GM19239 (cell line): ENCODE measurements at places on chromosomes 5 and 9.

- DNase-seq: no peak
These were observed 53.7 kb upstream of the FABP6 start for GRCh38 chr5:160175438-160176218.

DNA sequence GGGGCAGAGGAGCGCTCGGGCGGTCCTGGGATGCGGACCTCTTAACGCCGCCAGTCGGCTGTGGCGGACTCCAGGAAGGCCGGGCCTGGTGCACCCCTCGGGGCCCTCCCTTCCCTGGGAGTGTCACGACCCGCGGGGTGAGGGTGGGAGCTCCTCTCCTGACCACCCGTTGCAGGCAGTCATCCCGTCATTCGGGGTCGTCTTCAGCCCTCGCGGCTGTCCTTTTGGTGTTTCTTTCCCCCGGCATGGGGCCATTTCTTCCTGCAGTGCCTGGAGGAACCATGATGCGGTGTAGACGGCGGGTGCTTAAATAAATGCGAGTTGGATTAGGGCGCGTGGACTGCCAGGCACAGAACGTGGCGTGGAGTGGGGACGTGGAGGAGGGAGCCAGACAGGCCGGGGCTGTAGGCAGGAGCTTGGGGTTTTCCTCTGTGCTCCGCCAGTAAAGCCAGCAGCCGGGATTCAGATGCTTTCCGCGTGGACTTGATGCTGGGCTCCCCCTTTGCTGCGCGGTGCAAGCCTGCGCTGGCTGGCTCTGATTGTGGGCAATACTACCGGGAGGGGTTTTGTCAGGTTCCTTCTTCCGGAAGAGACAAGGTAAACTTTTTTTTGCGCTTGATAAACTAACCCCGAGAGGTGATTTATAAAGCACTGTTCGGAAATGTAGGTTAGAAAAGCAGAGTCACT is 868 bp downstream of the KDM4C start:
- DNase-seq: no peak

- no peak for DNase-seq
These were observed 281.6 kb downstream of the CRB2 start for GRCh38 chr9:123637606-123637944.

DNA sequence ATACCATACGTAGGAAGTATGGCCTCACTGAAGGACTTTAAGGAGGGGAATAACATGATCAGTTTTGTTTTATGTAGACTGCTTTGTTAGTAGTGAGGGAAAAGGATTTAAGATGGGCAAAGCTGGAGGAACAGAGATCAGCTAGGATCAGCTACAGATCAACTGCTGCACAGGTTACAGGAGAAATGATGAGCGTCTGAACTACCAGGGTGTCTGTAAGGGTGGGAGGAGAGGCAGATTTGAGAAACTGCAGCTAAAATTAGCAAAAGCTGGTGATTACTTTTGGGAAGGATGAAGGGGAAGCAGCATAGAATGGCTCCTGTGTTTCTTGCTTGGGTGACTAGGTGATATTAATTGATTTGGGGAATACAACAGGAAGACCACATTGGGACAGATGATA is 39.3 kb downstream of the VCP start:
- DNase-seq: no peak

DNA sequence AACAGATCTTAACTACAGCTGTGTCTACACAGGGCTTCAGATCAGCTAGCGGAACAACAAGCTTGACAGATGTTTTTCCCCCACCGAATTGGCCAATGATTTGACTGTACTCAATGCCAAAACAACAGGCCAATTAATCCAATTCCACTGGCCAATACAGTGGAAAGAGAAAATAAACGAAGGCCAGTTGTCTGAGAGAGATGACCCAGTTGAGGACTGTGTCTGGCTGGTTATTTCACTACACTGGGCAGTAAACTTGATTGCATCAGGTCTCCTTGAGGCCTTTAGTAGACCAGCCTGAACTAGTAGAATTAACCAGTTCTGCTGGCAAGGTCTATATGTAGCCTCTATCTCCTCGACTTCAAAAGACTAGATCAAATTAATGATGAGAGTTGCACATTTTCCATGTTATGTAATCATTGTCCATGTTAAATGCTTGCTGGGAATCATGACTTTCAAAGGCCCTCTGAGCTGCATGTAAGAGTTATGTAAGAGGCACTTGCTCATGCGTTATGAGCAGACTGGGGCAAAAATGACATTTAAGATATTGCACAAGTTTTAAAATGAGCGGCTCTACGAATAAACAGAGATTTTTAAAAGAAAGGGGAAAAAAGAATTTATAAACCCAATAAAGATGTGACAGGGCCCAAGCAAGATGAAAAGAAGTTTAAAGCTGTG is 28.3 kb downstream of the SMIM23 start:
- no peak for DNase-seq

- no peak for DNase-seq
These were observed 552.1 kb upstream of the CDH9 start for GRCh38 chr5:27590503-27590902.
